ENCODE measurements at places on chromosomes 11 and 22. TPM values are rescaled to one million over a fixed set of nuclear protein-coding genes. Genes with fewer than 3 reads are reported as not detected.

INS gene
- total RNA-seq: not detected

TSG101 gene
- 109 TPM for total RNA-seq

MEI1 gene
- not detected for total RNA-seq

ARHGAP42 gene
- 4.5 TPM for total RNA-seq

ZDHHC8 gene
- total RNA-seq: 27.2 TPM

CACNA1I gene
- total RNA-seq: 0.03 TPM

GRM5 gene
- not detected for total RNA-seq

MYBPC3 gene
- total RNA-seq: 0.05 TPM
